ENCODE measurements at places on chromosomes 6 and 20.

DNA sequence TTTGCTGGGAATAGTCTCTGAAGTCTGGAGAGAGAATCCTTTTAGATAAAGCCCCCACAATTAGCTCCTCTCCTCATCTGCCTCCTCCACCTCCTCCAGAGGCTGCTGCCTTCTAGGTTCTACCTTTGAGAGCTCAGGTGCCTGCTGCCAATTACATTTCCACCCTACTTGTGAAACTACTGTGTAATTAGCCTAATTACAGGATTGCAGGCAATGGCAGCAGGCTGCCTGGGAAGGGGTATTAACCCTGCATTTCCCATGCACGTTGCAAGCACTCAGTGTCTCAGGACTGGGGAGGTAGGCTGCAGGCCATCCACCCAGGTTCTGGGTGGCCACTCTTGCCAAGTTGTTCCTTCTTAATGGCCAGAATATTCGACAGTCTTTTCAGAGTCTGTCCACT, 215.6 kb upstream of the ZNF217 start:
- DNase-seq = no peak

GRCh38 chr6:73209117-73209516, 16.2 kb downstream of the KHDC1L start:
- no peak for DNase-seq

- no peak for DNase-seq
These were observed 76.0 kb upstream of the TBC1D7 start for GRCh38 chr6:13404228-13404891.

GRCh38 chr20:20709887-20710286, 2.6 kb downstream of the RALGAPA2 start:
- no peak for DNase-seq

DNA sequence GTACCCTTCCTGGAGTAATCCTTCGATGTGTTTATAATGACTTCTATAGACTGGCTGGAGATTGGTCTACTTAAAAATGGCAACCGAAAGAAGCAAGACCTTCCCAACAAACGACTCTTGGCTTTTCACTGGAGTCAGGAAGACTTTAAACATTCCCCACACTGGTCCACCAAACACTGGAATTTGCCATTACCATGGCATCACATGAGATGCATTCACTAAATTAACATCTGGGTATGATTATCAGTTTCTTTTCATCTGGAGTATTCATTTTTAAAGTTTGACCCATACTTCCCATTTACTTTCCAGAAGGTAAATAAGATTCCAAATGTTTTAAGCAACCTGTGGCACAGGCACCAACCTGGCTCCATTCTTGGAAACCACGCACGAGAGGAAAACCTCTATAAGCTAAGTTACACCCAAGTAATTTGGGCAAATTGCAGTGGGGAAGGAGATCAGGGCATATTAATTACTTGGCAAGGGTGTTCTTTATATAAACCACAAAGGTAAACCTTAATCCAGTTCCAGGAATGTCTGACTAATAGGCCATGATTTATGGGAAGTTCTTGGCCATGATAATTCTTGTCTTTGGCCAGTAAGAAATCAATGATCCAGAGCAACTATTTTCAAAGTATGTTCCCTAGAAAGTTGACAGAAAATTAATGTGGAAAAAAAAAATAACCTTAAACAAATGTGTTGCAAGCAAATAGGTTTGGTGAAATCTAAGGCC, 190.0 kb upstream of the COL21A1 start:
- no peak for DNase-seq

GRCh38 chr20:10927011-10927583, 253.3 kb upstream of the JAG1 start:
- DNase-seq = no peak
